NCI-H345 (cell line): ENCODE measurements at places on chromosomes 2 and 18.

- no peak for DNase-seq
Observed at GRCh38 chr18:64202863-64203262, 54.0 kb upstream of the LINC00305 start.

DNA sequence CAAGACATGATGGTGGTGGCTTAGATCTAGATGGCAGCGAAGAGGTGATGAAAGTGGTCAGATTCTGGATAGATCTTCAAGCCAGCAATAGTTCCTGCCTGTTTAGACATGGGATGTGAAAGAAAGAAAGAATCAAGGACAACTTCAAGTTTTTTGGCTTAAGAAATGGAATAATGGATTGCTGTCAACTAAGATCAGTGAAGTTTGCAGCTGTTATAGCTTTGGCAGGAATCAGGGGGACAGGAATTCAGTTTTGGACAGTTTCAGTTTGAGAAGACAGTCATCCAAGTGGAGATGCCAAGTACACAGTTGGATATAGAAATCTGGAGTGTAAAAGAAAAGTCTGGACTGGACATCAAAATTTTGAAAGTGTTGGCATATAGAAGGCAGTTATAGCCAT, 283.7 kb upstream of the PKDCC start:
- no peak for DNase-seq

- no peak for DNase-seq
Observed at GRCh38 chr2:100975521-100975785, 26.6 kb upstream of the RPL31 start.

- no peak for DNase-seq
Observed at GRCh38 chr2:232013701-232014353, 52.3 kb downstream of the DIS3L2 start.

DNA sequence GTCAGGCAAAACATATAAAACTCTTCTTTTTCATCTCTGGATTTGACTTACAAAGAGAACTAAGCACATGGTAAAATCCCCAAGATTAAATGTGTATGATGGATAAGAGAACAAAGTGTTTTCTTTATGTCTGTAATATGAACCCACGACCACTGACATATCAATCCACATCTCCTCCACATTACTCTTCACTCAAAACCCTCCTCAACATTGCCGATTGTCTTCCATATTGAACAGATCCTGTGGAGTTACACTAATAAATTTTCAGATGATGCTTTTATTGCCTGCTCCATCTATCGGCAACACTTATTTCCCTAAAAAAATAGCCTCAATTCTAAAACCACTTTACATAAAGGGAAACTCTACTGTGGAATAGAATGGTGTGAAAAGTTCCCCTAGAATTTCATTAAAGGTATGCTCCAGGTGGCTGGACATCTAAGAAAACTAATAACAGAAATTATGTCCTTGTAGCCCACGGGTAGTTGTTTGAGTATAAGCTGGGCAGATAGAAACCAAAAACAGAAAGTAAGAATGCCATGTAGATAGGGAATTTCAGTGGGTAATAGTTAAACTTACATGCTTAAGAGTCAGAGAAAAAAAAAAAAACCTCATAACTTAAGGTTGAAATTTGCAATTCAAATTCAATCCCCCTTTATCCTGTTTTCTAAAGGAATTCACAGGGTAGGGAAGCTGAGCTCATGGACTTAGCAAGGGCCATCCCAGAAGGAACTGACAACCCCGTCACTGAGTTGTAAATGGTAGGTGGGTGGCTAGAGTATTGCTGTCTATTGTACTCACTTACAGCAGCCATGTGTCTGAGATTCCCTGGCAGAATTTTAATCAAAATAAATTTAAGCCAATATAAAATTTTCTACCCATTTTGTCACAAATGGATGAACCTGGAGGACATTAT, 305.4 kb upstream of the LYPD1 start:
- DNase-seq, result no peak

DNA sequence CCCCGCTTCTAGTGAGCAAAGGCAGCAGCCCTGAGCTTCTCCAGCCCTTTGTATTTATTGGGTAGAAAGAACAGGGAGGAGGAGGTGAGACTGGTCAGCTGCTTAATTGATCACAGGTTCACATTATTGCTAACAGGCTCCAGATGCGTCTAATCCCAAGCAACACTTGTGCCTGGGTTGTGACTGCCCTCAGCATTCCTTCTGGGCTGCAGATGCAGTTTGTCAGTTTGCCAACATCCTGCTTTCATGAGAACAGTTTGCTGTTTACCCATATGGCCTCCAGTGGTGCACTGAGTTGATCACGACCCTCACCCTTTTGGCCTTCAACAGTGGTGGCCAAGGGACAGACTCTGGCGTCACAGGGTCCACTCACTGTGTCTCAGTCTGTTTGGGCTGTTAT, 159.5 kb upstream of the ZNF516 start:
- no peak for DNase-seq

DNA sequence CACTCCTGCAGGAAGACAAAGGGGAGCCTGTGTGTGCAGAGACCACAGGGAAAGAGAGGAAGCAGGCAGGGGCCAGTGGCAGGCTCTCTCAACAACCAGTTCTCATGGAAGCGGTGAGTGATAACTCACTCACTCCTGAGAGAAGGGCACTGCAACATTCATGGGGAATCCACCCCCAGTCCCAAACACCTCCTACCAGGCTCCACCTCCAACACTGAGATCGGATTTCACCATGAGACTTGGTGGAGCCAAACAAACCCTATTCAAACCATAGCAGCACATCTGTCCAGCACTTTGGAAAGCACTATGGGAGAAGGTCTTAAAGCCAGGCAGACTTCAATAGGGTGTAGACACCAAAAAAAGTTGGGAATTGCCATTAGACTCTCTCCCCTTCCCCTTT, 345.7 kb upstream of the SPRED2 start:
- no peak for DNase-seq

DNA sequence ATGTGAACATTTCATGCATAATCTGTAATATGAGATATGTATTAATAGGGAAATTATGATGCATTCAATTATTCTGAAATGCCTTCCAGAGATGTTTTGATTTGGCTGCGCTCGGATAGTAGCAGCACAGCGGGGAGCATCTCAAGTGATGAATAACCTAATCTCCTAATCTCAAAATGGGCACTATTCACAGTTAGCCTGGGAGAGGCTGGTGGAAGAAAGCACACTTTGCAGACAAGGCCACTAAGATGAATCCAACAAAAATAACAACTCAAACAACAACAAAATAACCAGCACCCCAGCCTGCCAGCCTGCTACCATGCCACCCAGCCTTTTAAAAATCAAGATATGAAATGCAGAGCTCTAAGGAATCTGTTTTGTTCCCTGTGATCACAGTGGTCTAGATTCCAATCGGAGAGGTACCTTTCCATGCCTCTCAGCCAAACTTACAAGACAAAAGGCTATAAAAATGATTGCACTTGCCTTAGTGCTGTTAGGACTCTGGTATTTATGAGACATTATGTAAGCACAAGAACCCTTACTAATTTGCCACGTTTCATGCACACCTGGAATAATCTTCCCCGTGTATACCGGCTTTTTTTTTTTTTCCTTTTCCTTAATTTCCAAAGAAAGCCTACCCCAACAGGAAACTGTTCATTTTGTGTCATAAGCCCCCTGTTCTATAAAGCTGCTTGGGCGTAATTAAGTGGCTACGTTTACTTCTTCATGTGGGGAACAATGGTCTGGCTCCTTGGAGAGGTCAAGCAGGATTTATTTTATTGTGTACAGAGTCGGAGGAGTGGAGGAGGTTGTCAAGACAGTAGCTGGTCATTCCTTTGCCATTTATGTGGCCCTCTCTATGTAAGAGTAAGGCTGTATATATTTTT, 526.9 kb upstream of the FANCL start:
- DNase-seq, result no peak

DNA sequence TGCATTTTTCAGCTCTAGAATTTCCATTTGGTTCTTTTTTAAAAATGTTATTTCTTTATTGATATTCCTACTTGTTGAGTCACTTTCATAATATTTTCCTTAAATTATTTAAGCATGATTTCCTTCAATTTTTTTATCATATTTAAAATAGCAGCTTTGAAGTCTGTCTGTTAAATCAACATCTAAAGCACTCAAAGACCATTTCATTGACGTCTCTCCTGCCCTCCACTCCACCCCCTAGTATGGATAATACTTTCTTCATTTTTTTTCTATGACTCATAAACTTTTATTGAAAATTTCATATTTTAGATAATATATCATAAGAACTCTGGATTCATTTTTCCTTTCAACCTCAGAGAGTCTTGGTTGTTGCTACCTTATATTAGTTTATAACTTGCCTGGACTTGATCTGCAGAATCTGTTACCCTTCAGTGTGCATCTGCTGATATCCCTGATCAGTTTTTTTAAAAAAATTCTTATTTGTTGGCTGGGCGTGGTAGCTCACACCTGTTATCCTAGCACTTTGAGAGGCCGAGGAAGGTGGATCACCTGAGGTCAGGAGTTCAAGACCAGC, 59.0 kb upstream of the ZNF396 start:
- no peak for DNase-seq

- no peak for DNase-seq
Observed at GRCh38 chr2:79547568-79547967, 34.7 kb downstream of the CTNNA2 start.

- DNase-seq, result no peak
Observed at GRCh38 chr18:63155910-63156773, 163.4 kb downstream of the BCL2 start.

DNA sequence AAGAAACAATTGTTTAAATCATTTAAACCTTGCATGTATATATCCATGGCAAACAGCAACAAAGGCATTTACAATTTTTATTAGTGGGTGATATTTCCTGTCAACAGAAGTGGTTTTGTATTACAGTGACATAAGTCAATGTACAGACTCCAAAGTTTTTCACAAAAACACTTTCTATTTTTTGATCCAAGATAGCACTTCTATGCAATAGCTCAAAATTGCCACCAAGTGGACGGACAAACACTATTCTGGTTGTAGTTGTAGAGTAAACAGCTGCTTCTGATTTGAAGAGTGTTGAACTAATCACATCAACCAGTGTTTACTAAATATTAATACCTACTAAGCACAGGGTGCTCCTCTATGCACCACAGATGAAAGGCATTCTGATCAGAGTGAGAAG, 421.4 kb downstream of the NCKAP5 start:
- DNase-seq, result no peak

- no peak for DNase-seq
Observed at GRCh38 chr2:75822336-75822735, 111.6 kb upstream of the GCFC2 start.

- DNase-seq, result peak; percentile 5
Observed at GRCh38 chr18:77262643-77263465, 13.2 kb downstream of the GALR1 start.

- no peak for DNase-seq
Observed at GRCh38 chr2:99600981-99601651, 111.3 kb upstream of the REV1 start.

- no peak for DNase-seq
Observed at GRCh38 chr2:54464341-54464740, 8.2 kb downstream of the SPTBN1 start.

- no peak for DNase-seq
Observed at GRCh38 chr18:51211552-51211951, 14.1 kb upstream of the MEX3C start.

DNA sequence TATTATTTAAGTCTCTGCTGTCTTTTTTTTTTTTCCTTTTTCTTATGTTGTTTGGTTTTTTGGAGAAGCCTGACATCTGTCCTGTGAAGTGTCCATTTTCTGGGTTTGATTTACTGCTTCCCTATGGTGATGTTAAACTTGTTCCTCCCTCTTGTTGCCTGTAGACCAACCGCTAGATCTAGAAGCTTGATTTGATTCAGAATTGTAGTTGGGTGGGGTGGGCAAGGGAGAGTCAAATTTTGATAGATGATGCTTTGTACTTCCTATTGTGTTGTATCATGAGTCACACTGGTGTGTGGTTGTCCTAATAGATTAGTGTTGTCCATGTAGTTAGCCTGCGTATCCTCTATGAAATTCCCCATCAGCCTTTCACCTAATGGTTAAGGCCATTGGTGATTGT, 35.4 kb downstream of the CAB39 start:
- DNase-seq, result no peak

- DNase-seq, result no peak
Observed at GRCh38 chr2:49174750-49175149, 20.4 kb upstream of the FSHR start.

- DNase-seq, result no peak
Observed at GRCh38 chr2:37652199-37652640, 19.2 kb downstream of the CDC42EP3 start.

- DNase-seq, result no peak
Observed at GRCh38 chr18:31162825-31163435, at the start of gene DSC1. DSC1 (minus strand) TSS chr18:31162856; CDS start chr18:31162594, 262 bp downstream.

DNA sequence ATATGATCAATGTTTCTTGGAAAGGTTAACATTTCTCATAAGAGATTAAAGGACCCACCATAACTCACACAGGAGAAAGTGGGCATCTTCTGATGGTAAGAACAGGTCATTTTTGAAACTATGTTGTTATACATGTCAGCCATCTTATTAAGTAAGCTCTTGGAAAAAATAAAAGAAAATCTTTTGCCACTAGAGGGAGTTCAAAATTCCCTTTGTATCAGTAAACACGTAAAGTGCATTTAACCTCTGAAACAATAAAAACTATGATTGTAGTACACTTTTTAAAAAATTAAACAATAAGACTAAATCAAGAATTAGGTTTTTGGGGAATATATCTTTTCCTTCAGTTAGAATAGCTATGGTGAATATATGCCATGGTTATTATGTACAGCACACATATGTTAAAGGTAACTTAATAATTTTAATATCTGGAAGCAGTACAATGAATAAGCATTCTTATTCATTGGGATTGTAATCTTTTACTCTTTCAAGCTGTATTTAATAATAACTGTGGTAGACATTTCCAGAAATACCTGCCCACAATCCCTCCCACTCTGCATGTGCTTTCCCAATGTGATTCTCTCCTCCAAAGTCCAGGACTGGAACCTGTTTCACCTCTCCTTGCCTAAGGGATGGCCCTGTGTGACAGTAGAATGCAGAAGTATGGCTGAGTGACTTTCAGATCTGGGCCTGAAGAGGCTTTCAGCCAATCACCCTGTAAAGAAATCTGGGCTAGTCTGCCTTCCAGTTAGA, 64.2 kb downstream of the RBMS1 start:
- peak; percentile 64 for DNase-seq

DNA sequence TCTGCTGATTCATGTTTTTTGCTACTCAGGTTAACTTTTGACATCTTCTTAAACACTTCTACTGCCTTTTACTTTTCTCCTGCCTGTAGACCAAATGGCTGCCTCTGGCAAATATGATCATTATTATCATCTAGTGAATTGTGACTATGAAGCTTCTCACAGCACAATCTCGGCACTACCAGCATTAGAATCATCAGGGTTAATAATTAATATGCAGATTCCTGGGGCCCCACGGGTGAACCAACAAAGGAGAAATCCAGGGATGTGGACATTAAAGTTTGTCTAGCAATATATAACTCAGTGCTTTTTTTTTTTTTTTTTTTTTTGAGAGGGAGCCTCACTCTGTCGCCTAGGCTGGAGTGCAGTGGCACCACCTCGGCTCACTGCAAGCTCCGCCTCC, 136.1 kb downstream of the SPOPL start:
- no peak for DNase-seq

GRCh38 chr18:389658-390357, 110.7 kb downstream of the COLEC12 start:
- DNase-seq, result peak; percentile 12

- no peak for DNase-seq
Observed at GRCh38 chr2:75284345-75284744, 85.0 kb upstream of the TACR1 start.
